Central memory CD4-positive, alpha-beta T cell (primary cell): ENCODE measurements at places on chromosomes 4 and X.

GRCh38 chrX:15416133-15416993, 32.1 kb upstream of the VEGFD start:
- DNase-seq = no peak

DNA sequence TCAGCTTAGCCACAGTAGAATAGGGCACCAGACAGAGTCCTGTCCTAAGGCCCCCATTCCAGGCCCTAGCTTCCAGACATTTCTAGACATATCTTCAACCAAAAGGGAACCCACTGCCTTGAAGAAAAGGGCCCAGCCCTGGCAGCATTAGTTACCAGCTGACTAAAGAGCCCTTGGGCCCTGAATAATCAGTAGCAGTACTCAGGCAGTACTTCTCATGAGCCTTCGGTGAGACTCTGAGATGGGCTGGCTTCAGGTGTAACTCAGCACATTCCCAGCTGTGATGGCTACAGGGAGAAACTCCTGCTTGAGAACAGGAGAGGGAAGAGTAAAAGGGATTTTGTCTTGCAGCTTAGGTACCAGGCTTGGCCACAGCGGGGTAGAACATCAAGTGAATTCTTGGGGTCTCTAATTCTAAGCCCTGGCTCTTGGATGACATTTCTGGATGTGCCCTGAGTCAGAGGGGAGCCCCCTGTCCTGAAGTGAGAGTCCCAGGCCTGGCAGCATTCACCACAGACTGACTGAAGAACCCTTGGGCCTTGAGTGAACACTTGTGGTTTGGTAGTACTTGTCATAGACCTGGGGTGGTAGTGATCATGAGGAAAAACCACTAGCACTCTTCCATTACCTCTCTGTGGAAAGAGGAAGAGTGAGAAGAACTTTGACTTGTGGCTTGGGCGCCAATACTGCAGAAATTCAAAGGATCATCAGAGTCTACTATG, 170.1 kb downstream of the ATP10D start:
- DNase-seq = no peak

DNA sequence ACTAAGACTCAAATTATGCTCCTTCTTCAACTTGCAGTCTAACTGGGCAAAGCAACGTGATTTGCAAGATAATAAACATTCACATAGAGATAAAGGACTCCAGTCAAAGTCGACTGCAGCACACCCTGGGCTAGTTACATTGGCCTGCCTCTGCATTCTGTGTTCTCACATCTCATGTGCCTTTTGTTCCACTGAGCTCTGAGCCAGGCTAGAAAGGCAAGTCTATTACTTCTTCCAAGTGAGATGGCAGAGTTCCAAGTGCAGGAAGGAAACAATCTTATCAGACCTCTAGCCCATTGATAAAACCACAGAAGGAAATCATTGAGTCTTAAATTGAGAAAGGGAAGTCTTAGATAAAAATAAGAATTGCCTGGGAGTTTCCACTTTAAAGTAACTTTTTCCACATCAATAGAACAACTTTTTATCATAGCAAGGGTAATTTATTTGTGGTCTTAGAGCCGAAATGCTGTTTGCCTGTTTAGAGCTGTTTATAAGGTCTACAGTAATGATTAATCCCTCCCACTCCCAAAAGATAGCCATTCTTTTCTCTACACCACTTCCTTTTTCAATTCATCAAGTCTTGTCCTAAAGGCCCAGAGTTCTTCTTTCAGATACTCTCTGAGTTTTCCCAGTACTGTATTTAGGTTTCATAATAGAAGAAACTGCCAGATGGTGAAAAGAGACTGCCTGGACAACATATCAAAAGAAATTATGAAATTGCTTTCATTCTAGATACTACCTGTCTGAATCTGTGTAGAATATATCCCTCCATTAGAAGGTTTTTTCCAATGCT, 200.2 kb downstream of the GUCY2F start:
- DNase-seq = no peak

- DNase-seq = peak; percentile 9
Measured at GRCh38 chrX:102712216-102712966, at the start of gene GPRASP2. GPRASP2 (plus strand) TSS chrX:102712448; CDS start chrX:102714870, 2,422 bp downstream.

GRCh38 chr4:76984127-76984526, 34.6 kb downstream of the SEPTIN11 start:
- DNase-seq = peak; percentile 50

- no peak for DNase-seq
Measured at GRCh38 chr4:35925806-35926205, 318.5 kb downstream of the ARAP2 start.
